ENCODE measurements at places on chromosomes 3 and 15.

- DNase-seq, result no peak
These were observed 18.5 kb downstream of the PATL2 start for GRCh38 chr15:44692659-44693058.

DNA sequence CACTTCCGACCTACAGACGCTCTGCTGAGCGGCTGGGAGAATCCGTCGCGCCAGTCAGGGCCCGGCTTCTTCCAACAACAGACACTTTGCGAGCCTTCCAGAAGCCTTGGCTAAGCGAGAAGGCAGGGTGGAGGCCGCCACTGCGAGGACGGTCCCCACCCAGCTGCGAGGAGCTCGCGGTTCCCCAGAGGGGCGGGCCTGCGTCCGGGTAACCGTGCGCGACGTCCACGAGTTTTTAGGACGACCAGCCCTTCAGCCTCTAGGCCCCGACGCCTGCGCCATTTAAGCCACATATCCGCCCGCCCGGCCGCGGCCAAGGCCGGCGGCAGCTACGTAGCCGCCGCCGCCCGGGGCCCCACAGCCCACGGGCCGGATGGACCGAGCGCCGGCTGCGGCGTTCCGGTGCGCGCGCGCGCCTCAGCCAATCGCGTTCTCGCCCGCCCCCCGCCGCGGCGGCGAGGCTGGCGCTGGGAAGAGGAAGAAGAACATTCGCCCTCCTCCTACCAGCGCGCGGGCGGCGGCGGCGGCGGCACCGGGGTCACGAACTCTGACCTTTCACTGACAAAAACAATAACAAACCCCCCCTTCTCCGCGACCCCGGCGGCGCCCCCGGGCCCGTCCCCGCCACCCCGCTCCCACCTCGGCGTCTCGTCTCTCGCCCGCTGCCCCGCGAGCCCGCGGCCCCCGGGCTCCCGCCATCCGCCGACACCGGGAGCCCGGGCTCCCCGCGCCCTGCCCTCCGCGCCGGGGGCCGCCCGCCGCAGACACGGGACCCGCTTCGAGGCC, at the start of gene NR2C2:
Gene NR2C2, plus strand, starts transcription at position 484 of the 786 bp plus-strand sequence. CDS start 56,332 bp downstream, outside the sequence.
- peak; percentile 74 for DNase-seq

DNA sequence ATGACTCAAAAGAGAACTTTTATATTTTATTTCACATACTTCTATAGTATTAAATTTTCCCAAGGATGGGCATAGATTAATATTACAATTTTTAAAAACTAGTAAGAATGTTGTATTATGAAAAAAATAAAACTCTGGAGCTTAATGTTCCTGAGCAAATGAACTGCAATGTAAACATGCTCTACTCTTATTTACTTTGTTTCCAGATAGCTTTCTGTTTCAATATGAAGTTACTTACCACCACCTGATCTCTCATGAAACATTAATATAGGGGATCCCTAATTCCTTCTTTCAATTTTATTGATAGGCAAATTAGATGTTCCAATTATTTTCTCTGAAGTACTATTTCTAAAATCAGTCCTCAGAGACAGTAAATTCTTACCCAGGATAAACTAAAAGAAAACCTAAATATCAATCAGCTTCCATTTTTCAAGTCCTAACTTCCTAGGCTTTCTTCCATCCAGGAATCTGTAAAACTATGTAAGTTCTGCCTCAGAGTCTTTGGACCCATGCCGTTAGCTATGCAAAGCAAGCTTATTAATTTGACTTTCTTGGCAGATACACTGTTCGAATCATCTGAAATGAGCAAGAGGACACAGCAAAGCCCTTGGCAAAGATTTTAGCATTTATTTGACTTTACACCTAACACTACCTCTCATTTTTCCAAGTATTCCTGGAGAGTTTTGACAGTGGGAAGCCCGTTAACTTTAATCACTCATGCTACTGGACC, 93.2 kb downstream of the PLCH1 start:
- peak; percentile 22 for DNase-seq

DNA sequence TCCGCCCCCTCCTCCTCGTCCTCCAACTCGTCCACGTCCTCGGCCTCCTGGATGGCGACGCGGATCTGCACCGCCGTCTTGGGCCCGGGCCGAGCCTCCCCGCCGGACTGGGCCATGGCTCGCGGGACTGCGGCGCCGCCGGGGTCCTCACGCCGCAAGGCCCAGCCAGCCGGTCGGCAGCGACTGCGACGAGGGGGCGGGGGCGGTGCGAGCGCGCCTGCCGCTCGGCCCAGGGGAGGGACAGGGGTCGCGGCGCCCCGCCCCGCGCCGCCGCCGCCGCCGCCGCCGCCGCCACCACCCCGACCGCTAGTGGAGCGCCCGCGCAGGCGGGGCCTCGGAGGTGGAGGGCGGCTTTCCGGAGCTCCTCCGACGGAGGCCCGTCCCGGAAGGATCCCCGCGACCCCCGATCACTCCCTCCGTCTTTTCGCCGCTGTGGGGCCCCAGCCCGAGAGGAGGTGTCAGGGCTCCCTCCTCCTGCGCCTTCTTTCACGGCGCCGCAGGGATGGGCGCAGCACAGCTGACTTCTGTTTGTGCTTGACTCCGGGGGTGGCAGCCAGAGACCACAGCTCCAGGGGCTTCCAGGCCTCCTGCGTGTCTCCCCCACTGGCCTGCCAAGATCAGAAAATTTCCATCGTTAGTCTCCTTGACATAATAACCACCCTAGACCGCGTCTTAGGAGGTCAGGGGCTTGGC, at the start of gene LARP6:
Gene LARP6, minus strand, starts transcription at position 185 of the 693 bp plus-strand sequence. Its CDS starts 69 bp downstream, at position 116.
- DNase-seq, result peak; percentile 44

- DNase-seq, result no peak
These were observed 32.3 kb upstream of the MRPS22 start for GRCh38 chr3:139311557-139311956.

DNA sequence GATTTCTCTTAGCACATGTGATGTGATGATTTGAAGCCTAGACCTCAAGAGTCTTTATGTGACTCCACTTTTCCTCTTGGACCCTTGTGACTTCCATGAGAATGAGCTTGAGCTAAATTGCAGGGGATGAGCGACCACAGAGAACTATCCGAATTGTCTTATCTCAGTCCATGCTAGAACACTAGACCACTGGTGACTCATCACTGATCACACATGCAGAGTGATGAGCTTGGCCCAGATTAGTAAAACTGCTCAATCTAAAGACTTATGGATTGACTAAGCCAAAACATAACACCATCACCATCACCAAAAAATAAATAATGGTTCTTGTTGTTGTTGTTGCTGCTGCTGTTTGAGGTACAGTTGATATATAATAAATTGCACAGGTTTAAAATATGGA, 114.1 kb upstream of the CFAP20DC start:
- no peak for DNase-seq

- DNase-seq, result peak; percentile 43
These were observed 30.8 kb upstream of the MAP3K13 start for GRCh38 chr3:185332026-185332735.

- DNase-seq, result no peak
These were observed 85.9 kb upstream of the HACD2 start for GRCh38 chr3:123670743-123671142.

GRCh38 chr15:99155961-99156443, 51.1 kb downstream of the SYNM start:
- no peak for DNase-seq

GRCh38 chr15:85168642-85169173, 187.1 kb downstream of the PDE8A start:
- DNase-seq, result no peak

- no peak for DNase-seq
These were observed 8.5 kb downstream of the MAP6D1 start for GRCh38 chr3:183816681-183817510.

GRCh38 chr3:77530870-77531269, 491.0 kb downstream of the ROBO2 start:
- DNase-seq, result peak; percentile 31

- peak; percentile 74 for DNase-seq
These were observed 38.3 kb downstream of the LRRFIP2 start for GRCh38 chr3:37136067-37136466.

DNA sequence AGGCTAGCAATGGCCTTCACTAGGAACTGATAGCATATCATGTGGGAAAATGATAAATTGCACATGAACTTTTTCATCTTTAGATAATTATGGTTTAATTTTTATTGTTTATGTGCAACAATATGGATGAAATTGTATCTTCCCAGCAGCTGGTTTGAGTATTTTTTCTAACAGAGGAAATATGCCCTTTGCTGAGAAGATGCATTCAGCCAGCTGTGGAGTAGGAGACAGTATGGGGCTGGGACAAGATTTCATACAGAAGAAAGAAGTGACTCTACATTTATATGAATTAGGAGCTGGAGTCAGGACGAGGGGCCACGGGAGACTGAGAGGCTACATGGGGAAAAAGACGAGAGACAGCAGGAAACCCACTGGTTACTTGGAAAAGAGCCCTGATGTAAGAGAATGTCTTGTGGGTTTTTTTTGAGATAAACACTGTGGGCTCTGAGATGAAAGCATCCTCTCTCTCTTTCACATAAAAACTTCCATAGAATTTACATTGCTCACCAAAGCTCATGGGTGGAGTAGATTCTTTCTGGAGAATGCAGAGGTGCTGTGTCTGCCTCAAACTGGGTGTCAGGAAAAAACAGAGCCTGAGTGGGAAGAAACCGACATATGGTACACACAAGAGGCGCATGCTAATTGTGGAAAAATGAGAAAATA, 115.2 kb upstream of the PDZRN3 start:
- DNase-seq, result peak; percentile 85

GRCh38 chr15:68504681-68505170, 72.8 kb upstream of the ITGA11 start:
- no peak for DNase-seq

DNA sequence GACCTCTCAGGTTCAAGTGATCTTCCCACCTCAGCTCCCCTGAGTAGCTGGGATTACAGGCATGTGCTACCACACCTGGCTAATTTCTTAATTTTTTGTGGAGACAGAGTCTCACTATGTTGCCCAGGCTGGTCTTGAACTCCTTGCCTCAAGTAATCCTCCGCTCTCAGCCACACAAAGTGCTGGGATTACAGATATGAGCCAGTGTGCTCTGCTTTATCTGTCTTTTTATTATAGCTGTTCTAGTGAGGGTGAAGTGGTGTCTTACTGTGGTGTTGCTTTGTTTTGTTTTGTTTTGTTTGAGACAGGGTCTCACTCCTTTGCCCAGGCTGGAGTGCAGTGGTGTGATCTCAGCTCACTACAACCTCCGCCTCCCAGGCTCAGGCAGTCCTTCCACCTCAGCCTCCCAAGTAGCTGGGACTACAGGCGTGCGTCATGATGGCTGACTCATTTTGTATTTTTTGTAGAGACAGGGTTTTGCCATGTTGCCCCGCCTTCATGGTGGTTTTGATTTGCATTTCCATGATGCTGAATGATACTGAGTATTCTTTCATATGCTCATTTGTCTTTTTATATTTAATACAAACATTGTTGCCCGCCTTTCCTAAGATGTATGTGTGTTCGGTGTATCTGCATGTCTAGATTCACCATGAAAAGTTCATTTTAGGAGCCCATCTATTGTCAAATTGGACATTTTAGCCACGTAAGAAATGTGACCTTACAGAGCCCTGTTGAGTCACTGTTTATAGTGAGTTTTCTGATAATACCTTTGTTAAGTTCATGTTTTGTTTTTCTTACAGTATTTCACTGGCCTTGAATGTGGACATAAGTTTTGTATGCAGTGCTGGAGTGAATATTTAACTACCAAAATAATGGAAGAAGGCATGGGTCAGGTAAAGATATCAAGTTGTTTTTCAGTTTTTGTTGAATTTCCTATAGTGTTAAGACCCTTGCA, 80.6 kb downstream of the ARIH1 start:
- peak; percentile 19 for DNase-seq

- no peak for DNase-seq
These were observed 747.5 kb downstream of the NR2F2 start for GRCh38 chr15:97077975-97078374.

GRCh38 chr3:196688349-196688748, 23.7 kb downstream of the CEP19 start:
- peak; percentile 54 for DNase-seq

- DNase-seq, result peak; percentile 90
These were observed 1.4 kb downstream of the PFN2 start for GRCh38 chr3:149969110-149969939.

DNA sequence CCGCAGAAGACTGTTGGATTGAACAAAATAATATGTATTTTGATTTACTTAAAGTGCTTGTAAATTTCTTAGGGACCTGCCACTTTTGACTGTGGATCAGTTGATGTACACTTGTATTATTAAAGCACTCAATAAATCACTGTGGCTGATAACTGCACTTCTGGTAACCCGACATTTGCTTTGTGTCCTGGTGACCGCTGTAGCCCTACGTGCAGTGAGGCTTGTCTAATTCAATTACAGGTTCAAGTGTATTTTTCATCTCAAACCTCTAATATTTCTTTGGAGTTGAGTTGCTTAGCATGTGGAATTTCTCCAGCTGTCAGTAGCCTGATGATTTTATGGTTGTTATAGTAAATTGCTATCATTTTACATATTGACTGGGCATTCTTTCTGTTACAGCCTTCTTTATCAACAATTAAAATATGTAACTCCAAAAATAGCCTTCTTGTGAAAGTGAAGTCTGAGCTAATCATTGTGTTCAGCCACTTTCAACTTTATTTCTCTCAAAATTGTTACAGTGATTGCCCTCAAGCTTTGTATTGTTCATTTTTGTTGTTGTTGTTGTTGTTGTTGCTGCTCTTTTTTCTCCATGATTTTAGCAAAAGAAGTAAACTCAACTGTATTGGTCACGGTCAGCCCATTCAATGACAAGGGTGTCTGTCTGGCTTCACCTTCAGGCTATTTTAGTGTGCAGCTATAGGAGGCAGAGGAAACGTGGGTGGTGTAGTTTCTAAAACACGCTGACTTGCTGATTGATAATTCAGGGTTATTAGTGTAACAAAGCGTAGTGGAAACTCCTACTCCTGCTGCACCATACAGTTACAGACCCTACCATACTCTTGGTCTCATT, 215.1 kb upstream of the UBE2E1 start:
- no peak for DNase-seq
